Activated CD8-positive, alpha-beta memory T cell treated with anti-CD3 and anti-CD28 coated beads, Interleukin-2, amount 10 ng/mL, durations not matched to agents 7 days and 5 days (primary cell): ENCODE measurements at places on chromosomes 12 and 14. TPM values are rescaled to one million over a fixed set of nuclear protein-coding genes. Genes with fewer than 3 reads are reported as not detected.

DNA sequence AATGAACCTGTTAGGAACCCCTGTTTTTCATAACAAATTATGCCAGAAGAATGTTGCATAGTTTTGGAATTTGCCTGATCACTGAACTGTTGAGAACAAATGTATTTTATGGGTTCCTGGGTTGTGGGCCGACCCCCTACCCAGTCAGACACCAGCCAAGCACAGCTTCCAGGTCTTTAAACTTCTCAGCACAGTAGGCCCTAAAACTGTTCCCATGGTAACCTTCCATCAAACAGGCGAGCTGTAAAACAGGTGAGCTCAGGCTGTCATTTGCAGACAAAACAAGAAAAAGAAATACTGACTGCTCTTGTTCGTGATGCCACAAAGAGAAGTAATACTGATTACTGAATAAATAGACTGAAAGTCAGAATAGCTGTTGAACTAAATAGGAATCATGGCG is 147.0 kb downstream of the PTPRO start:
- no peak for DNase-seq

EML5 gene
- 3.7 TPM for total RNA-seq

GRCh38 chr12:46832130-46832704 is 6.4 kb upstream of the SLC38A4 start:
- DNase-seq = no peak

FOXG1 gene
- not detected for total RNA-seq

DNA sequence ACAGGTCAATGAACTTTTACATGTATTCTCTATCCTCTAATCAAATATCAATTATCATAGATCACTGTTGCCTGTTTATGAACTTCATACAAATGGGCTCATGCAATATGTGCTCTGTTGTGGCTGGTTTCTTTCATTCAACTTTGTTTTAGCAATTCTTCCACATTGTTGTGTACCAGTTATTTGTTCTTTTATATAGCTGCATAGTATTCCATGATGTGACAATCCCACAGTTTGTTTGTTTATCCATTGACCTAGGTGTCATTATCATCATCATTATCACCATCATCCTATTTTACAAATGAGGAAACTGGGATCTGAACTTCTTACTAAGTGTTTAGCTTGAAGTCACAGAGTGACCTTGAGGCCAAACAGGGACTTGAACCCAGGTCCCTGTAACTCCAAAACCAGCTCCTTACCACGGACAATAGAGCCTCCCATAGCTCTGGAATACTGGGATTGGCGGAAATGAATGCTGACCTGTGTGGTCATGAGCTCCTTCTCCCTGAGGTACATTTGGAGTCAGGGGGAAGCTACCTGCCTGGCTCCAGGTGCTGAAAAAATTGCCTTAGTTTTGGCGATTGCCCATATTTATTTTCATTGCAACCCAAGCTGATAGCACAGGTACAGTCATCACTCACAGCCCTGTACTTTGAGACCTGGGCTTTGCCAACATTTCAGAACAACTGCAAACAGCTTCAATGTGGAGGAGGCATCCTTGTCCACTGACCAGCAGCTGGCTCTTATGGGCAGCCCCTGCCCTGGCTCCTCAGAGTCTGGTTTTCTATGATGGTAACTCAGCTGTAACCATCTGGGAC is 9.2 kb downstream of the ZFP36L1 start:
- DNase-seq = peak; percentile 35

DNA sequence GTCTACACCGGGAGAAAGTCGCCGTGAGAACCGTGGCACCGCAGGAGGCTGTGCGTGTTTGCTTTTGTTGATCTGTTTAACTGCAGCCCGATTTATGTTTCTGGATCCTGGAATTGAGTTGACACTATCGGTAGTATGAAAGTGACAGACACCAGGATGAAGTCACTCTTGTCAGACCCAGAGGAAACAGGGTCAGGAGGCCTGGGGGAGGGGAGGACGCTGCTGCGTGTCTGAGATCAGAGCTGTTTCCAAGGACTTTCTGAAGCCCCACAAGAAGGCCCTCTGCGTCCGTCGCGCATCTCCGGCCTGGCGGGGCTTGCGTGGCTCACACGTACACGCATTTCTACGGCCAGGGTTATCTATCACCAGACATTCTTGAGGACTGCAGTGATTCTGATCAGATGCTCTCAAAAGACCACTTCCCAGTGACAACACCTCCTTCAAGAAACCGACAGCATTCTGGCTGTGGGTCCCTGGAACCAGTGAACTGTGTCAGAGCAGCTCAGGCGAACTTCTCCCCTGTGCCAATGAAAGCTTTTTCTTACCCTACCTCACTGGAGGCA is 263.4 kb downstream of the ADGRD1 start:
- DNase-seq = no peak
